ENCODE measurements at places on chromosomes 11 and 22.

DNA sequence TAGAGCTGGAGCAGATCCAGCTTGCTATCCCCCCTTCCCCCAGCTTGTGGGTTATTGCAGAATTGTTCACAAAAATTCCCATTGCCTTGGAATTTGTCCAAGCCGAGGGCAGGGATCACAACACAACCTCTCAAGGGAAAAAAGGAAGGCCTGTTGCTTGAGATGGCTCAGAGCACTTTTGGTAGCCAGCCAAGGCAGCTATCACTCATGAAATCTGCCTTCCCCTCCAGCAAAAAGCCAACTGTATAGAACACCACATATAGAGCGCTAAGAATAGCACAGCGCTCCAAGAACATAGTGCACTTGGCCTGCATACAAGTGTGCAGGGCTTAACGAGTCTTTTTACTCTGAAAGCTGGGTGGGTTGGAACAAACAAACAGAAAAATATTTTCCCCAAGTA, 46.2 kb downstream of the FAM83F start:
- DNase-seq = no peak

- no peak for DNase-seq
Measured at GRCh38 chr11:110071197-110071596, 22.0 kb upstream of the ZC3H12C start.

DNA sequence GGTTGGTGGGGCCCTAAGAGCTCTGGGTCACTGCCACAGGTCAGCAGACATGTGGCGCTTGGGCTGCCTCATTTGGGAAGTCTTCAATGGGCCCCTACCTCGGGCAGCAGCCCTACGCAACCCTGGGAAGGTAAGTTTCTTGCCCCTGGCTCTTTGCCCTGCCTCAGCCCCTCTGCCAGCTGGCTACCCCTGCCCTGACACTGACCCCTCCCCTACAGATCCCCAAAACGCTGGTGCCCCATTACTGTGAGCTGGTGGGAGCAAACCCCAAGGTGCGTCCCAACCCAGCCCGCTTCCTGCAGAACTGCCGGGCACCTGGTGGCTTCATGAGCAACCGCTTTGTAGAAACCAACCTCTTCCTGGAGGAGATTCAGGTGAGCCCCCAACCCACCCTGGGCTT, 1.9 kb downstream of the SCYL1 start:
- DNase-seq = no peak

- no peak for DNase-seq
Measured at GRCh38 chr22:33455036-33455435, 396.9 kb upstream of the SYN3 start.

DNA sequence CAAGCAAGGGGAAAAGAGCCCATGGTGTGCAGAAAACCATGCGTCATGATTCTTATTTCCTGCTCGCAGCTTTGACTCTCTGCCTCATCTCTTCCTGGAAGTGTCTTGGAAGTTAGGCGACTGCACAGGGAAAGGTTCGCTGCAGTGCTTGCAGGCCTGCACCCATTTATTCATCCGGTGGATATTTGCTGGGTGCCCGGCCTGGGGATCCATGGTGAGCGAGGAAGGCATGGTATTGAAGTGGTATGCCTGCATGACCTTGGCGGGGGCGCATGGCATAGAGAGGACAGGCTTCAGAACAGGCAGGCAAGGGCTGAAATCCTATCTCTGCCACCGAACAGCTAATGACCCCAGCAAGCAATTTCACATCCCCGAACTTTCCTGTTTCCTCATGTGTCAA, 40.6 kb downstream of the FAM83F start:
- DNase-seq = no peak

- DNase-seq = no peak
Measured at GRCh38 chr22:30483169-30483568, 11.4 kb upstream of the SEC14L3 start.

- DNase-seq = no peak
Measured at GRCh38 chr11:3753110-3753509, 44.2 kb downstream of the NUP98 start.

DNA sequence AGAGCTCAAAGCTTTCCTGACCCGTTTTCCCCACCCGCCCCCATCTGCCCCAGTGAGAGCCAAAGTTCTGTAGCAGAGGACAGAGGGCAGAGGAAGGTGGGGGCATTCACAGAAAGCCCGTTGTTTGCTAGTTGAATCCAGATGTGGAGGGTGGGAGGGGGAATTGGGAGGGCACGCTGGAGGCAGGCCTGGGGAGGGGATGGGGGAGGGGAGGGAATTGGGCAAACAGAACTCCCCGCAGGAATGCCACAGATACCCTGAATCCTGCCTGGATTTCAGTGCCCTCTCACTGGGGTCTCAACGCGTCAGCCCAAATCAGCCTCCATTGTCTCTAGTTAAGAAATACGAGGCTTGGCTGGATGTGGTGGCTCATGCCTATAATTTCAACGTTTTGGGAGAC, 12.9 kb upstream of the OAF start:
- DNase-seq = no peak

DNA sequence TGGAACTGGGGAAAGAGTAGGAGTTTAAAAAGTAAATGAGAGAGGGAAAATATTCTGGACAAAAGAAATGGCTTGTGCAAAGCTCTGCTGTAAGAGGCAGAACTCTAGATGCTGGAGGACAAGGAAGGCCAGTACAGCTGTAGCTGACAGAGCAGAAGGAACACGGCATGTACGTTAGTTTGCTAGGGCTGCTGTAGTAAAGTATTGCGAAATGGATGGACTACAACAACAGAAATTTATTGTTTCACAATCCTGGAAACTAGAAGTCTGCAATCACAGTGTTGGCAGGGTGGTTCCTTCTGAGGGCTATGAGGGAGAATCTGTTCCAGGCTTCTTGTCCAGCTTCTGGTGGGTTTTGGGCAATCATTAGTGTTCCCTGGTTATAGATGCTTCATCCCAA, 454.4 kb downstream of the NTM start:
- no peak for DNase-seq

DNA sequence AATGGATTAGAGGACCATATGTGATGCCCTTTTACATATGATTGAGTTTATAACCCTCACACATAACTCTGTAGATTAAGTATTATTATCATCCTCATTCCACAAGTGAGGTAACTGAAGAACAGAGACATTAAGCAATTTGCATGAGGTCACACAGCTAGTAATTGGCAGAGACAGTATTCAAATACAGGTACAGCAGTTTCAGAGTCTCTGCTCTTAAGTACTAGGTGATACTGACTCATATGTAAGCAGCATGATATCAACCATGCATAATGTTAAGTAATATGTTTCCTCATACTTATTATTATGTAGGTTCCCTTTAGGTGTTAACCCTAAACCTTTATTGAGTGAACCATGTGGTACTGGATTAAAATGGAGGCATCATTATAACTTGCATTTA, 1562.4 kb upstream of the RAG2 start:
- no peak for DNase-seq

GRCh38 chr11:60348116-60348515, 21.1 kb downstream of the MS4A6E start:
- no peak for DNase-seq

DNA sequence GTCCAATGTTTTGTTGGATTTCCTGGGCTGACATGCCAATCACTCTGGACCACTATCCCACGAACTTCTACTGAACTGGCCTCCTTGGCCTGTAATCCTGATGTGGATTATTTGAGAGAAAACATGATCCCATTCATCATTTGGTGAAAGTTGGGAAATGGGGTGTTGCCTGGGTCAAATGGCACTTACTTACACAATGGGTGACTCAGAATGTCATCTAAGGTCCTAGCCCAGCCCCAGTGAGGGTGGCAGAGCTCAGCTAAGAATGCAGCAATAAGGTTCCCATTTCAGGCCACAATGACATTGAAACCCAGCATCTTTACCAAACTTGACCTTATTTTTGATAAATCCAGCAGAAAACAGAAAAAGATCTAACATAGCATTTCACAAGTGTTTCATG, 8.0 kb upstream of the DSCAML1 start:
- no peak for DNase-seq

DNA sequence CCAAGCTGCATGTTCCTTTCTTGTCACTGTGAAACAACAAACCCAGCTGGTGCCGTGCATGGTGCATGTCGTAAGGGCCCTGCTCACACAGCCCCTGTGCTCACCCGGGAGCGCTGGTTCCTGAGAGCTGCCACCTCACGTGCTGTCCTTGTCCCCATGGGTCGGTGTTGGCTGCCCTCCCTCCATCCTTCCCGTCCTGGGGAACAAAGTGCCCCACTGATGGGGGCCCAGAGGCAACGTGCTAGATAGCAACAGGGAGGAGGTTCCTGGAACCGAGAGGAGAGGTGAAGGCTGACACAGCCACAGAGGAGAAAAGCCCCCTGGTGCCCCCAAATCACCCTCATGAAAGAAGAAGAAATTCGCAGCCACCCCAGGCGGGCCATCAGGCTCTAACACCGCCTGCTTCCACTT, 56.6 kb upstream of the SLC22A12 start:
- DNase-seq = no peak

- peak; percentile 51 for DNase-seq
Measured at GRCh38 chr11:62905927-62906531, 15.1 kb downstream of the CHRM1 start.

GRCh38 chr11:70111269-70112016, 33.3 kb downstream of the ANO1 start:
- DNase-seq = no peak

GRCh38 chr11:9581556-9582161, 8.2 kb downstream of the WEE1 start:
- DNase-seq = no peak

DNA sequence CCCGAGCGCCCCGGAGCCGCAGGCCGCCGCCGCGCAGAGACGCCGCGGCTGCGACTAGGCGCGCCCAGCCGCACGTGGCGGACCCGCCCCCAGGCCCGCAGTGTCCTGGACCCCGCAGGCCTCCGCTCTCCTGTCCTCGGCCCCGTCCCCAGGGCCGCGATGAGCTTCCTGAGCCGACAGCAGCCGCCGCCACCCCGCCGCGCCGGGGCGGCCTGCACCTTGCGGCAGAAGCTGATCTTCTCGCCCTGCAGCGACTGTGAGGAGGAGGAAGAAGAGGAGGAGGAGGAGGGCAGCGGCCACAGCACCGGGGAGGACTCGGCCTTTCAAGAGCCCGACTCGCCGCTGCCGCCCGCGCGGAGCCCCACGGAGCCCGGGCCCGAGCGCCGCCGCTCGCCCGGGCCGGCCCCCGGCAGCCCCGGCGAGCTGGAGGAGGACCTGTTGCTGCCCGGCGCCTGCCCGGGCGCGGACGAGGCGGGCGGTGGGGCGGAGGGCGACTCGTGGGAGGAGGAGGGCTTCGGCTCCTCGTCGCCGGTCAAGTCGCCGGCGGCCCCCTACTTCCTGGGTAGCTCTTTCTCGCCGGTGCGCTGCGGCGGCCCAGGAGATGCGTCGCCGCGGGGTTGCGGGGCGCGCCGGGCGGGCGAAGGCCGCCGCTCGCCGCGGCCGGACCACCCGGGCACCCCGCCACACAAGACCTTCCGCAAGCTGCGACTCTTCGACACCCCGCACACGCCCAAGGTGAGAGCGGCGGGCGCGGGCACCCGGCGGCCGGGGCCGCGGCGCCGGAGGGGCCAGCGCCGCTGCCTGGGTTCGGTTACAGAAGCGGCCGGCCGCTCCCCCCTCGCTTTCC, 528 bp downstream of the WEE1 start:
- no peak for DNase-seq

GRCh38 chr11:92867913-92868619, 101.4 kb upstream of the MTNR1B start:
- no peak for DNase-seq

DNA sequence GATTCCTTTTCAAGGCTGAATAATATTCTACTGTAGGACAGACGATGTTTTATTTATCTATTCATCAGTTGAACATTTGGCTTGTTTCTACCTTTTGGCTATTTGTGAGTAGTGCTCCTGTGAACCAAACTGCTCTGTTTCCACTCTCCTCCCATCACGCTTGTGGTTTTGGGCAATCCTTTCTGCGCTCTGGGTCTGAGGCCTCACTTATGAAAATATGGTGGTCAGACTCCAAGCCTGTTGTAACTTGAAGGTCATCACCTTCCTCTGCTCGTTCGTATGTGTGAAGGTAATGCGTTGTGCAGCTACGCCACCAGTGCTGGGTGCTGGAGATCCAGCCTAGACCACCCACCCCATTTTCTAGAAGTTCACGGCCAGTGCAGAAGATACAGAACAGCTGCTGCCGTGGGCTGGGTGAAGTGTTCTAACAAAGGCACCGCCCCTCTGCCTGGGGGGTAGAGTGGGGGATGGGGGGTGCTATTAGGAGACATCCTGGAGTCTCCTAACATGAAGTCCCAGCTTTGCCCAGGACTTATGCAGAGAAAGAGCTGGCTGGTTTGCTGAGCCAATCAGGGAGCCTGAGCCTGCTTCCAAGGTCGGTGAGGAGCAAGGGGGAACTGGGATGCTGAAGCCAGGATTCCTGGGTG, 21.0 kb downstream of the PTPN5 start:
- no peak for DNase-seq

All from stimulated activated CD8-positive, alpha-beta memory T cell treated with anti-CD3 and anti-CD28 coated beads, Interleukin-4, amount 100 ng/mL, for 1 hour (primary cell).